Transverse colon (tissue), 4 donors: ENCODE measurements at places on chromosomes 2 and 18. TPM values are rescaled to one million over a fixed set of nuclear protein-coding genes. Genes with fewer than 3 reads are reported as not detected.

DNA sequence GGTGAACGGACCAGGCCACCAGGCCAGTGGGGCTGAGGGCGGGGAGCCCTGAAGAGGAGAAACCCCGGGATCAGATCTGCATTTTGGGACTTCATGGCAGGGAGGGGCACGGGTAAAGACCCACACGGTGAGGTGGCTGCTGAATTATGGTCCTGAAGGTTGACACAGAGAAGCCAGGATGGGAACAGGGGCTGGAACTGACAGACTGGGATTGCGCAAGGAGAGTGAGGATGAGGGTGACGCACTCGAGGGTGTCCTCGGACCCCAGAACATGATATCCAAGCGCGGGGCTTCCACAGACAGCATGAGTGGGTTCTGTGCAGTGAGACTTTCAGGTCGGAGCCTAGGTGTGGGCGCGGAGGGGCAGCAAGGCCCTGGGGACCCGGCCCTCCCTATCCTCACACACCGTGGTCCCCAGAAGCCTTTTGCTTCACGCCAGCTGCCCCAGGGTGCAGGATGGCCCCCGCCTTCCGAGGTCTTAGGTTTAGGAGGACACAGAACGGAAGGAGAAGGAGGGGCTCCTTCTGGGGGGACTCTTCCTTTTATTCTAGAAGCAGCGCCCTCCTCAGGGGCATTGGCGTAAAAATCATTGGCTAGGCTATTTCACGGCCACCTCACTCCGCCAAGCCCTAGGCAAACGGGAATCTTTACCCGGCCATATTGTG, 416.8 kb upstream of the HS6ST1 start:
- DNase-seq, result no peak

- no peak for DNase-seq
These were observed 1.4 kb downstream of the SMC6 start for GRCh38 chr2:17752246-17752645.

GRCh38 chr2:100682536-100682935, 119.7 kb downstream of the PDCL3 start:
- DNase-seq, result no peak

DNA sequence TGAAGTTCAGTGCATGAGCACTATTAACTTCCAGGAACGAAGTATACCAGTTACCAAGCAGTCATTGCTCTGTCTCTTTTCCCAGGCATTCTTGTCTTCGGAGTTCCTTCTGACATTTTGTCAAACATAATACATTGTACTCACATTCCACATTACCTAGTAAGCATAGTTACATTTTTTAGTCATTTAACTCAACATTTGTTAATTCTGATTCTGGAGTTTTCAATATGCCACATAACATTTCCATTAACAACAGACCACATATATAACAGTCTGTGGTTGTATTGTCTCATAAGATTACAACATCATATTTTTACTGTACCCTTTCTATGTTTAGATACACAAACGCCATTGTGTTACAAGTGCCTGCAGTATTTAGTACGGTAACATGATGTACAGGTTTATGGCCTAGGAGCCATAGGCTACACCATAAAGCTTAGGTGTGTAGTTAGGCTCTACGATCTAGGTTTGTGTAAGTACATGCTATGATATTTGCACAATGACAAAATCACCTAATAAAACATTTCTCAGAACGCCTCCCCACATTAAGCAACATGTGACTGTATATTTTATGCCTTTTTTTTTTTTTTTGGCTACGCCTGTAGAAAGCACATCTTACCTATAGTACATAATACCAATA, 187.1 kb downstream of the DYM start:
- no peak for DNase-seq

- no peak for DNase-seq
These were observed 6.5 kb upstream of the LOXHD1 start for GRCh38 chr18:46663539-46663938.

GRCh38 chr18:13868501-13869271, 44.7 kb downstream of the MC5R start:
- DNase-seq, result no peak

DNA sequence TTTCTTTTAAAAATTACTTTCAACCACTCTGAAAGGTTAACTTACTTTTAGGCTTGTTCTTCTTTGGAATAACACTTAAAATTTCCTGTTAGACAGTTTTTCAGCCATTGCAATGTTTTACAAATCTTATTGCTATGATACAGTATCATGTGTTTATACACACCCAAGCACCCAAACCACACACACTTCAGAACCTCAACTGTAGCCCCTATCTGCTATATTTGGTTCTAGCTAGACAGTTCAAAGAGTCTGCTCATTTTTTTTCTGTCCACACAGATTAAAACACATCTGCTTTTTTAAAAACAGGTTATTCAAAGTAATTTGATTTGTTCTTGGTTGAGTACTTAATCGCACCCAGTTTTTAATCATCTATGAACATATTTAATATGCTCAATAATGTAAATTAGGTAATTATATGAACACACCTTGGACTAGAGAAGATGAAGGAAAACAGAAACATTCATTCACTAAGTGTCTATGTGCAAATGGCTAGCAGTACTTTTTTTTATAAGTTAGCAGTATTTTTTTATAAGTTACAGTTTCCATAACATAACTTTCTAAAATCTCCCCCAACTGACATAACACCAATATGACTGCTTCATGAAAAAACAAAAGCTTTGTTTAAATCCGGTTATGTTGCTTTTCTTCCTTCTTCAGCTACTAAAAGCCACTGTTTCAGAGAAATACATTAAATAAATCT, 17.6 kb downstream of the FBXO11 start:
- DNase-seq, result no peak

DNA sequence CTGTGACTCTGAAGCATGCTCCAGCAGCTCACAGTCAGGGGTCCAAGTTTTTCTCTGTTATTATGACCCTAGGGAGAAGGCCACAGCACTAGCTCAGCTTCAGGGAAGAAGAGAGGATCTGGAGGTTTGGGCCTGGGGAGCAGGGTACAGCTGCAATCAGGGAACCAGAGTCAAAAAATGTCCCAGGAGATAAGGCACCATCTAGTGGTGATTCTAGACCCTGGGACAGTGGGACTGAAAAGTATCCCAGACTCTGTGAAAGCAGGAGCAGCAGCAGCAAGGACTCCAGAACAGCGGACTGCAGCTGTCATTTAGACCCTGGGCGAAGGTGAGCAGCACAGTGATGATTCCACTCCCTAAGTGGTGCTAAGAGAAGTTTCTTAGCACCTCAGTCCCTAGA, 278.4 kb upstream of the DDX18 start:
- DNase-seq, result no peak

DNA sequence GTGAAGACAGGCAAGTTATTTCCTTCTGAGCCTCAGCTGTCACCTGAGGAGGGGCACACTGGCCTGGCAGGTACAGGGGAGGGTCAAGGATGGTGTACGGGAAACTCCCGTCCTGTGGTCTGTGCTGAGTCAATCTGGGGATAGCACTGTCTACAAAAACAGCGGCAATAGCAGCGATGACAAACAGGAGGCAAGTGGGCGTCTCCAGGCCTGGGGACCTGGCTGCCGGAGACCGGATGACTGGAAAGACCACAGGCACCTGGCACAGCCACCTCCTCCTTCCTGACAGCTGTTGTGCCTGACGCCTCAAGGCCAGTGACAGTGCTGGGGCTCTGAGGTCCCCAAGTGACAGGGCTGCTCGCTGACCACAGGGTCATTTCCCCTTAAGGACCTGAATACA, 202.1 kb upstream of the HS6ST1 start:
- no peak for DNase-seq

- no peak for DNase-seq
These were observed 17.6 kb downstream of the PELI1 start for GRCh38 chr2:64126601-64127000.

DNA sequence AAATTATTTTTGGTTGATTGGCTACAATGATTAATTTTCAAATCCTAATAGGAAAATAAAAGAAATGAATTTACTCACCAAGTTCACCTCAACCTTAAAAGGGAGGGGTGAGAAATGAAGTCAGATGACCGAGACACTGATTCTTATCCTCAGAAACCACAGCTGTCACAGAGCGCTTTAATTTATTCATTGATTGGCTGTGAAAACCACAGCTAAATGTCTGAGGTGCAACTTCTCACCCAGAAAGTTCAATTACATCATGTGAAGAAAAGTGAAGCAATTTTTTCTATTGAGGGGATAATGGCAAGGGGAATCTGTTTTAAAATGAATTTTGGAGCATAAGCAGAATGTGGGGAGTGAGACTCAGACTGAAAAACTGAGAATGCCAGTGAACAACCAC, 128.4 kb downstream of the RNF152 start:
- no peak for DNase-seq

GRCh38 chr2:38176619-38177021, 100.7 kb upstream of the CYP1B1 start:
- DNase-seq, result no peak

GRCh38 chr2:88099798-88100488, 27.9 kb downstream of the FABP1 start:
- DNase-seq, result no peak

DNA sequence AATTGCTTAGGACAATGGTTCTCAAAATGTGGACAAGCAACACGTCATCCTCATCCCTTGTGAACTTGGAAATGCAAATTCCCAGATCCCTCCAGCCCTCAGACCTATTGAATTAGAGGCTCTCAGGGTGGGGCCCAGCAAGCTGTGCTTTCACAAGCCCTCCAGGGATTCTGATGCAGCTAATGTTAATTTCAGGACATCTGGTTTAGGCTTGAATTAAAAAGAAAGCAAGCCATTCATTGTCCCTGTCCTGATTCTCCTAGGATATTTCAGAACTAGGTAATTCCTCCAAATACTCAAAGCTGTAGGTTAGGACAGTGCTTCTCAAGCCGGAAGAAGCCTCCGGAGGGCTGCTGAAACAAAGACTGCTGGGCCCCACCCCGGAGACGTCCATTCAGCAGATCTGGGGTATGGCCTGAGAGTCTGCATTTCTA, 26.0 kb upstream of the GLI2 start:
- no peak for DNase-seq

- no peak for DNase-seq
These were observed 322.9 kb upstream of the KCNJ3 start for GRCh38 chr2:154375579-154375931.

- DNase-seq, result no peak
These were observed 139.0 kb upstream of the NXPH2 start for GRCh38 chr2:138919120-138919747.

- DNase-seq, result peak; percentile 83
These were observed 30.9 kb downstream of the STK39 start for GRCh38 chr2:168216351-168217005.

DNA sequence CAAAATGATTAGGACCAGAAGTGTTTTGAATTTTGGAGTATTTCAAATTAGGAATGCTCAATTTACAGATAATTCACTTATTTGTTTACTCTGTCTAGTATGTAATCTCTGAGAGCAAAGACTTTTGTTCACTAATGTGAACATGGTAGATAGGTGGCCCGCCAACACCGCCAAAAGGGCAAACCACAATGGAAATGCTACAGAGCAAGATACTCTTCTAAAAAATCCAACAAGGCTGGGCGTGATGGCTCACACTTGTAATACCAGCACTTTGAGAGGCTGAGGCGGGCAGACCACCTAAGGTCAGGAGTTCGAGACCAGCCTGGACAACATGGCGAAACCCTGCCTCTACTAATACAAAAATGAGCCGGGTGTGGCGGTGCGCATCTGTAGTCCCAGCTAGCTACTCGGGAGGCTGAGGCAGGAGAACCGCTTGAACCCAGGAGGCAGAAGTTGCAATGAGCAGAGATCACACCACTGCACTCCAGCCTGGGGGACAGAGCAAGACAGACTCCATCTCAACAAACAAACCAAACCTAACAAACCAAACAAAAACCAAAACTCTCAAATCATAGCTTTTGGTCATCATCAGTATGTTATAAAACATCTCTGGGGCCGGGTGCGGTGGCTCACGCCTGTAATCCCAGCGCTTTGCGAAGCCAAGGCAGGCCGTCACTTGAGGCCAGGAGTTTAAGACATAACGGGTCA, 2.4 kb downstream of the CCT4 start:
- DNase-seq, result no peak

GRCh38 chr2:128285329-128285931, 33.2 kb downstream of the HS6ST1 start:
- no peak for DNase-seq

DNA sequence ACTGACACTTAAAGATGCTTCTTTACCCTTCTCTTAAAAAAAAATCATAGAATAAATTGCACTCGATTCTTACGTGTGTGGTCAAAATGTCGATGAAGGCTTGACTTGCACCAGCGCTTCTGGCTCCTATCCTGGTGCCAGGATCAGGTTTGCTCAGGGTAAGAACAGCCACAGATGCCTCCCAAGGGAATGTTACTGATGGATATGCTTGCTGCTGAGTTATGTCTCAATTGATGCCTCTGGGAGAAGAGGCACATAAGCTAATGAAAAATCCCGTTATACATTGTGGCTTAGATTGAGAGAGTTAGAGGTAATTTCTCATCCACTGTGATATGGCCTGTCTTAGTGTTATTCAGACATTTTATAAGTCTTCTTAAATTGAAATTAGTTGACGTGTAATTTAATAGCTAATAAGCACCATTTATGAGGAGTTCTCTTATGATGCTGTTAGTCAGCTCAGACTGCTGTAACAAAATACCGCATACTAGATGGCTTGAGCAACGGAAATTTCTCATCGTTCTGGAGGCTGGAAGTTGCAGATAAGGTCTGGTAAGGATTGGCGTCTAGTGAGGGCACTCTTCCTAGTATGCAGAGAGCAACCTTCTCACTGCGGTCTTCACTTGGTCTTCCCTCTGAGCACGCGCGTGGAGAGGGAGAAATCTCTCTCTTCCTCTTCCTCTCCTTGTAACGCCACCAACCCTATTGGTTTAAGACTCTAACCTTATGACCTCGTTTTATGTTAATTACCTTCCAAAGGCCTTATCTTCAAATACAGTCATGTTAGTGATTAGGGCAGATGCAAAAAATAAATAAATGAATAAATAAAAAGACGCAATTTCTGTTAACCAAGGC, 116.6 kb upstream of the NOSTRIN start:
- DNase-seq, result no peak

DNA sequence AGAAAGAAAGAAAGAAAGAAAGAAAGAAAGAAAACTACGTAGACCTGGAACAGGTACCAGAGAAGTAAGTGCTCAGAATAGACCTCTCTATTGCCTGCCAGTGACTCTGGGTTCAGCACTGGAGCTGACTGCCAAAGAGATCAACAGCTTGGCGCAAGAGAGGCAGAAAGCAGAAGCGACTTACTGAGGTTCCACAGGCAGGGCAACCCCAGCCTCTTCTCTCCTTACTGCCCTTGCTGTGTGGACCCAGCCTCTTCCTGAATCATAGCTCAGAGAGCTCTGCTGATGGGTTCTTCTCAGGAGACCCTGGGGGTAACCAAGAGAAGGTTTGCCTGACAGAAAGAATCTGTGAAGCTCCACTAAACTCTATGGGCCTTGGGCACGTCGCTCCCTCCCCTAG, 7.1 kb downstream of the CAPN13 start:
- DNase-seq, result no peak

GALNT13 gene
- total RNA-seq, result 0.95 TPM

HOXD3 gene
- total RNA-seq, result 15.7 TPM

TNFRSF11A gene
- total RNA-seq, result 29.5 TPM

SPATA3 gene
- not detected for total RNA-seq

CENPA gene
- 1.1 TPM for total RNA-seq

NRP2 gene
- 35.1 TPM for total RNA-seq

FAP gene
- total RNA-seq, result not detected
